Epithelial cell of esophagus (primary cell): ENCODE measurements at places on chromosomes 2 and 18.

DNA sequence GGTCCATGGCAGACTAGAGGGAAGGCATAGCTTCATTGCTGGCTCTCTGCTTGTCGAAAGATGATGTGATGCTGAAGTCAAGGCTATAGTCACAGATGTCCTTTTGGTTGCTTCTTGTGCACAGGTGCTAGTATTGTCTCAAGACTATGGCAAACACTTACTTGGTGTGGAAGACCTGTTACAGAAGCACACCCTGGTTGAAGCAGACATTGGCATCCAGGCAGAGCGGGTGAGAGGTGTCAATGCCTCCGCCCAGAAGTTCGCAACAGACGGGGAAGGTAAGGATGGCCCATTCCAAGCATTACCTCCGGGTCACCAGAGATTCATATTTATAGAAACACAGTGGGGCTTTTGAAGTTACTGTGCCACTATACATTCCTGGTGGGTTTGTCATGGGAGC is 95.5 kb upstream of the EML6 start:
- DNase-seq = no peak

GRCh38 chr2:88144914-88145497 is 17.1 kb upstream of the FABP1 start:
- no peak for DNase-seq

GRCh38 chr2:183349091-183349490 is 224.8 kb downstream of the NUP35 start:
- no peak for DNase-seq

DNA sequence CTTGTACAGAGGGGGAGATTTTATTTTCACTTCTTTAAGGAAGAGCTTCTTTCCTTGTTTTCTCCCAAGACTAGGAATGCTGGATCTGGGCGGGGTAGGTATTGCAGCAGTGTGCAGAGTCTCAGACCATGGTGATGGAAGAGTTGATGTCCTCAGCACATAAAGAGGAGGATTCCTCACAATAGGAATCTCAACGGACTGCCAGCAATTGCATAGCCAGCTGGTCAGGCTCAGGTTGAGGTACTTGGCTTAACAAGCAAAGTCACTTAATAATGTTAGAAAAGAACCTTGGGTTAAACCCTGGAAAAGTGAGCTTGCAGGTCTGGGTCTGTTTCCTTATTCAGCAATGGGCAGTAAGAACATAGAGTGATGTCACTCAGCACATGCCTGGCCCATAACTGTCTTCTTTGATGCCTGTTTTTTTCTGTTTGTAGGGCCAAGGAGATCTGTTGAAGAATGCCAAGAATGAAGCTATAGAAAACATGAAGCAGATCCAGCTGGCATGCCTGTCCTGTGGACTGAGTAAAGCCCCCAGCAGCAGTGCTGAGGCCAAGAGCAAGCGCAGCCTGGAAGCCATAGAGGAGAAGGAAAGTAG is 342.1 kb downstream of the PLCL1 start:
- DNase-seq = no peak

DNA sequence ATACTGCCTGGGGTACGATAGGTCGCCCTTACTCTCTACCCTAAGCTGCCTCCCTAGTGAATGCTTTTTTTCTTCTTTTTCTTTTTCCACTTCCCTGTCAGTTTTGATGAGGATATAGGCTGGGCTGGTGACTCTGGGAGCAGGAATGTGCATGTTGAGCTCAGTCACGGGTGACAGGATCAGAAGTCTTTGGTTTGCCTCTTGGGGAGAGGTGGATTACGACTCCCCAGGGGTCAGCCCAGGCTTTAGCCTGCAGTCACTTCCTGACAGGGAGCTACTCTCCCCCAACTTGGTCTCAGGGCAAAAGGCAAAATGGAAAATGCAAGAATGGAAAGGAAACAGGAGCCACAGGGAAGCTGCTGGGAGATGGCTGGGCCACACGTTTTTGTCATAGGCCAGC is 57.3 kb downstream of the THNSL2 start:
- peak; percentile 59 for DNase-seq

- DNase-seq = peak; percentile 22
Measured at GRCh38 chr2:70743677-70744076, 24.3 kb downstream of the ADD2 start.

GRCh38 chr2:112644155-112644932 is 1.4 kb upstream of the SLC20A1 start:
- peak; percentile 70 for DNase-seq

- DNase-seq = no peak
Measured at GRCh38 chr2:45905632-45905958, 254.1 kb downstream of the PRKCE start.

- peak; percentile 48 for DNase-seq
Measured at GRCh38 chr18:46481048-46481846, 175.8 kb downstream of the LOXHD1 start.

DNA sequence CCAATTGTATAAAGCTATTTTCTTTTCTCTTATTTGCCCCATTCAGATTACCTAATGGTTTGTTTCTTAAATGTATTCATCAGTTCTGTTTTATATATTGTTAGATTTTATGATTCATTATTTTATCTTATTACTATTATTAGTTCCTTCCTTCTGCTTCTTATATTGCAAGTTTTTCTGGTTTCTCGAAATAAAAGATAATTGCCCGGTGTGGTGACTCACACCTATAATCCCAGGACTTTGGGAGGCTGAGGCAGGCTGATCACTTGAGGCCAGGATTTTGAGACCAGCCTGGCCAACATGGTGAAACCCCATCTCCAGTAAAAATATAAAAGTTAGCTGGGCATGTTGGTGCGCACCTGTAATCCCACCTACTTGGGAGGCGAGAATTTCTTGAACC is 37.8 kb downstream of the ANTXR1 start:
- peak; percentile 49 for DNase-seq

DNA sequence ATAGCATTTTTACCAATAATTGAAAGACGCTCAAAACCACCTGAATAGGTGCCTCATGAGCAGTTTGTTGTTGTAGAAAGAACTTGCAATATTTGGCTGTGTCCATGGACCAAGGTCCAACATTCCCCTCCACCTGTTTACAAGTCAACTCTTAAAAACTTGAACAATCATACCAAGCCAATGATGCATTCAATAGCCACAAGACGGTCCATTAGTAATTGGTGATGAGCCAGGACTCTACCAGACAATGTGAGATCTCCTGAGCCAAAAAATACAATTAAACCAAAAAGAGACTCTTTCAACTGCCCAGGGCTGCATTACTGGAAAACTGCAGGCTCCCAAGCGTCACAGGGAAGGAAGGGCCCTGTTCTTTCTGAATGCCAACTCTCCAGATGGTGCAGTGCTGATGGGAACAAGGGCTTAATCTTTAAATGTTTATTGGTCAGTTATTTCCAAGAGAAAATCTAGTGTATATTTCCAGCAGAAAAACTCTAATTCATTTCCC is 118.8 kb upstream of the EPB41L3 start:
- no peak for DNase-seq

DNA sequence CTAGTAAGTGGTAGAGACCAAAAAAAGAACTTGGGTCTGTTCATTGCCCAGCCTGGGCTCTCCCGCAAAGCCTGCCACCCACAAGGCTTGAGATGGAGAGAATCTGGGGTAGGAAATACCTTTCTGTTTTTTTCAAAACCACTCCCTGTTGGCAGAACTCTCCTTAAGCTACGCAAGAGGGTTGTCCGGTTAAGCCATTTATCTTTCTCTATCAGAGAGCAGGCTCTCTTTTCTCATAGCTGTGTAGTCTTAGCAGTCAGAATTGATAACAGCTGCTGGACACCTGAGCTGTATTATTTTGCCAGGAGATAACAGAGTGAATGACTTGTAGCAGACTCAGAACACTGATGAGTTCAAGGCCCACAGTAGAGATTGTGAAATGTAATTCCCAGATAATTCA is 1088.1 kb downstream of the TSN start:
- no peak for DNase-seq

- peak; percentile 62 for DNase-seq
Measured at GRCh38 chr18:5294457-5295230, 882 bp downstream of the ZBTB14 start.

GRCh38 chr18:37249895-37250618 is 315.5 kb downstream of the CELF4 start:
- no peak for DNase-seq

DNA sequence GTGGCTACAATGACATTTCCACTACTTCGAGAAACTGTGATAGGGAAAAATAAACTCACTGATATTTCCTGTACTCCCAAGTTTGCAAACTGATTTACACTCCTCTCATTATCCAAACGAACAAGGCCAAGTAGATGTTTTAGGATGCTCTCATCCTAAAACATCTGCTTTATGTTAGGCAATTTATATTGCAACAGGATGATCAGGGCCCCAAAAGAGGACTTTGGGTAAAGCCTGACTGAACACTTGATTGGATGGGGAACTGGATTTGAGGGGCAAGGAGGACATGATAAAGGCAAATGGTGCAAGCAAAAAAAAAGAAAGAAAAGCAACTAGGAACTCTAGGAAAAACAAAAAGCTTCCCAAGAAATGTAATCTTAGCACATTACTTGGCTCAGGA is 2.1 kb upstream of the HES6 start:
- DNase-seq = no peak

DNA sequence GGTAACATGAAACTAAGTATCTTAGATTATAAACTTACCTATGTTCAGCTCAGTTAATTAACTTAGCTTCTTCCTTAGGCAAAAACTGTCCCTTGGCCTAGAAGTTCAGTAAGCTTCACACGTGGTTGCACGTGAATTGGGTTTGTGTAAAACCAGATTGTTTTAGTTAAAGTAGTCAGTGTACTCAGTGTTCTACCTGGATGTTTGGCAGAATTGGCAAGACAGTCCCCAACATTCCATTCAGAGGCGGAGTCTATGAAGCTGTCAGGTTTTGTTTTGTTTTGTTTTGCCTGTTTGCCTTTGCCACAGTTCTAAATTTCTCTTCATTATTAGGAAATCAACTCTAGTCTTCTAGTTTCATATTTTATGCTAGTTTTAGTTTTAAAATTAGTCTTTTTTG is 105.3 kb upstream of the ZEB2 start:
- peak; percentile 46 for DNase-seq

DNA sequence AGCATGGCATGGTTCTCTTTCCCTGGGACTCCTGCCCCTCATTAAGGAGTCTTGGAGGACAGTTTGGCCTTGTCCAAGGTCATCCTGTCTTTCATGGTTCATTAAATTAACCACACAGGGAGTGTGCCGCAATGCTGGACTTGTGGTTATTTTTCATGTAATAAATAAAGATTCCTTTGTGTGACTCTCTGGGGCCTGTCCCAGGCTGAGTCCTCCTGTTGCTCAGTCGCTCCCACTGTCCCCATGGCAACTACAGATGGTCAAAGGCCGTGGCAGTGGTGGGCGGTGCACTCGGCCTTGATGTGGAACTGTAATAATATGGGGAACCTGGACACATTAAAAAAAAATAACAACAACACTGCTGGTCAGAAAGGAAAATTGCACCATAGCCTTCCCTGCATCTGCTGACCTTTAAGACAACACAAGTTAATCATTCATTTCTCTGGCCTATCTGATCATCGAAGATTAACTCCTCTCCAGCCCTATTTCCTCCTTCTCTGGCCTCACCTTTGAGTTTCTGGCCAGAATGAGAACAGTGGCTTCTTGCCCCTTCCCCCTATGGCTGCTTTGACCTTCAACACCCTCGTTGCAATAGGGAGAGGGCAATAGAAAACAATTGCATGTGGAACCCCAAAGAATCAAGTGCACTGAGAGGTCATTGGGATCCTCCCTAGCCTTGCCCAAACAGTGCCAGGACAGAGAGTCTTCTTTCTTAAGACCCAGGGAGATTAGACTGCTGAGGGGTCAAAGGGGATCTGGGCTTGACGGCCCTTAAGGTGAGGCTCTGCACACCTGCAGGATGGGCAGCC is 44.7 kb downstream of the PSD4 start:
- DNase-seq = no peak

DNA sequence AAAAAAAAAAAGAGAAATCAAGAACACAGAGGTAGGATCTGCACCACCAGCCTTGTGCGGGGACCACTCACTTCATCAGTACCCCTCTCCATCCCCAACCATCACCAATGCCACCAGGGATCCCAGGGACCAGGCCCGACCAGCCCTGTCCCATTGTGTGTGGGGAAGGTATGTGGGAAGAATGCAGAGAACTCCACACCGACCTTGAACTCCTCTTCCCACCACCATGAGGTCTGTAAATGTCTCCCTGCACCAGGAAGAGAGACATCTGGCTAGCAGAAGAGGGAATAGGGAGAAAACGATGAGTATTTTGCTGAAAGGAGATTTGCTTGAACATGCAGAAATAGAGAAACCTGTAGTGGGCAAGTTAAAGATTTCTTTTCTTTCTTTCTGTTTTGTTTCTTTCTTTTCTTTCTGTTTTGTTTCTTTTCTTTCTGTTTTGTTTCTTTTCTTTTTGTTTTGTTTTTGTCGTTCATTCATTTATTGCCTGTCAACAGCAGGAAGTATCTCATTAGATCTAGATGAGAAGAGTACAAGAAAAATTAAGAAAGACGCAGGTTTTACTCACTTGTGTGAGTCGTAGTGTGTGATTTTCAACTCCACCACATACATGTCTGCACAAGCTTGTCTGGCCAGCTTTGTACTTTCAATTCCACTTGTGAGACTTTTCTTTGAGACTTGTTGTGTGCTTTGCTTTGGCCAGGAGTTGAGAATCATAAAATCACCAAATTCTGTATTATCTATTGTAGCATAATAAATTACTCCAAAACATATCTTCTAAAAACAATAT is 179.8 kb upstream of the HAAO start:
- peak; percentile 83 for DNase-seq

GRCh38 chr18:13452871-13453680 is 234.5 kb downstream of the LDLRAD4 start:
- DNase-seq = no peak

DNA sequence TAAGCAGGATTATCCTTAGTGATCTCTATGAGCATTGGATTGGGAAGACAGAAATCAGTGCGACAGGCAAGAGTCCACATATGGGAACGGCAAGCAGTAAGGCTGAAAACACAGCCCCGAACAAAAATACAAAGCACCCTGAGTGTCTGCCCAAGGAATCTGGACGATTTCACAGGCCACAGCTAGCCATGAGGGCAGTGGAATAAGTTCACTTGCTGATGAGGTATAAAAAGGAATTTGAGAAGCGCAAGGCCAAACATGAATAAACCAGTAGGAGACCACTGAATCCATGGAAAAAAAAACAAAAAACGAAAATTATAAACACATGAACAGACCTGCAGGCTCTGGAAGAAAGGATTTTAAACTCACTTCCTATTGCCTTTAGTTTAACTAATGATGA is 24.3 kb downstream of the WDSUB1 start:
- DNase-seq = no peak
